ENCODE measurements at places on chromosomes 4 and X.

- DNase-seq, result no peak
Observed at GRCh38 chrX:143648705-143649104, 12.8 kb upstream of the SLITRK4 start.

GRCh38 chrX:101530944-101531343, 19.4 kb upstream of the ARMCX1 start:
- no peak for DNase-seq

- no peak for DNase-seq
Observed at GRCh38 chr4:116531026-116531425, 554.4 kb downstream of the TRAM1L1 start.

DNA sequence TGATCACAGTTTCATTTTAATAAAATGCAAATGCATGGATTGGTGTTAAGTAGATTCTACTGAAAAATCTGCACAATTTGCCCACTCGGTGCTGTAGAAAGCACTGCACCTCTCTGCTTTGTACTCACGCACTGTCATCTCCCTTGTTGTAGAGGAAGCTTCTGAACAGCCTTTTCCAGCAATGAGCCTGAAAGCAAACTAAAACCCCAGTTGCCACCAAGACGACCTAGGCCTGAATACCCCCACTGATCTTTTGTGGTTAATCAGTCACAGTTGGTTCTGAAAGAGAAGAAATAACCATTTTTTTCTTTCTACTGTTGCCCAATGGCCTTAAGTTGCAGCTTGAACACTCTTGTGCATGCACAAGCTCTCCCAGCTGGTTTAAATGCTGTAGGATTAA, 229.8 kb downstream of the NLGN4X start:
- no peak for DNase-seq

DNA sequence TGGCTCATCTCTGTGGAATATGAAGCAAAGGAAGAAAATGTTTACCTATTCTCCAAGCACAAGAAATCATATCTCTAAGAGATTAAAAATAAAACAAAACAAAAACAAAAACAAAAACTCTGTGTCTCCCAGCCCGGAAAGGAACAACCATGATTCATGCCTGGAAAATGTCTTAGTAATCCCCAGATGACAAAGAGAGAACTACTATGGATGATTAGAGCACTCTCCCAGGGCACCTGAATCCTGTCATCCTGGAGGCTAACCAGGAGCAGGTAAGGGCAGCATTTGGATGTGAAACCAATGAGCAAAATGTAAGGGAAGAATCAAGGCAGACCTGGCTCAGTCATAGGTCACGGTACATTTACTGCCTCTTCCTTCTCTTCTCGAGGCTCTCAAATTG, 1.7 kb upstream of the AKAP4 start:
- DNase-seq, result no peak

DNA sequence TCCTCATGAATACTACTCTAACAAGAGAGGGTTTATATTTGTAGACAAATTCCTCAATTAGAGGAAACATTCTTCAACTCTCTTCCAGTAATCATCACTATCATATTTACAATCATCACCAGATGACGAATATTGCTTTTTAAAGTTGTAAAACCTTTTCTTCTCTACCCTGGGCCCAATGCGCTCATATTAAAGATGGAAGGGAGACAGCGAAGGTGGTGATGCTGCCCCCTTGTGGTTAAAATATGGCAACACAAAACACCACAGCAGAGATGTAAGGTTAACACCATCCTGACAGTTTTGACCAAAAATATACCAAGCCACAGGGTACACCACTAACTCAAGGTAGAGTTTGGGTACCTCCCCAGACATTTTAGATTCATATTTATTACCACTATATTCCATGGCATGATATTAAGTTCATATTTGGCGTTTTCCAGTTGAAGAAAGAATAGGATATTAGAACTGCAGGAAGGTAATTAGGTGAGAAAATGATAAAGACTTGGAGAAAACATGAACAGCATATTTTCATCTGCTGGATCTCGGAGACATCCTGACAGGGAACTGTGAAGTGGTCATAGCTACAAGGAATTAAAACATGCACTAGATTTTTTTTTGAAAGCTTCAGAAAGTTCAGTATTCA, 72.8 kb downstream of the SLC9A7 start:
- DNase-seq, result no peak
